Stomach (tissue), 19 donors: ENCODE measurements at places on chromosomes 2 and 18. TPM values are rescaled to one million over a fixed set of nuclear protein-coding genes. Genes with fewer than 3 reads are reported as not detected.

Gene NPHP1
- total RNA-seq = 0.89 TPM

Gene SIX3
- not detected for total RNA-seq

Gene ERBB4
- 2.5 TPM for total RNA-seq

Gene TMEM178A
- total RNA-seq = 7.0 TPM
